ENCODE measurements at places on chromosomes 7 and 10.

DNA sequence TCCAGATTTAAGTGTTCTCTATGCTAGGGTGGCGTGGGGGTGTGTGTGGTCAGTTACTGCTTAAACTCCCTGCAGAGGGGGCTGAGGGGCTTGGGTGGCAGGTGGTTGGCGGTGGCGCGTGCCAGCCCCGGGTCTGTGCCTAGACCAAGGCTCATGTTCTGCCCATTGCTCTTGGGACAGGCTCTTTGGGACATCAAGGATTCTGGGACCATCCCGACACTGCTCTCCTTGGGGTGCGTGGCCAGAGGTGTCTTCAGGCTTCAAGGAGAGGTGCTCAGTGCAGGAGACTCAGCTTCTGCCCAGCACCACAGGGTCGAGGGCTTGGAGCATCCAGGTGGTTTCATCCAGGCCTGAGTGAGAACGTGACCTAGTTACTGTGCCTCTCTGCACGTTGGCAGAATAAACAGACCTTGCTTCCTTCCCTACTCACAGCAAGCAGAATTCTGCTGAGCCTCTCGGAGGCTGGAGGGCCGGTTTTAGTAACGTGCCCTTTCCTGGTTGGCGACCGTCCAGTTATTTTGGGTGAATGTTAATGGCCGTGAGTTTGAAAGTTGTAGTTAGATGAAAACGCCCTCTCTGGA is 39.9 kb downstream of the CAMK1D start:
- DNase-seq: no peak

DNA sequence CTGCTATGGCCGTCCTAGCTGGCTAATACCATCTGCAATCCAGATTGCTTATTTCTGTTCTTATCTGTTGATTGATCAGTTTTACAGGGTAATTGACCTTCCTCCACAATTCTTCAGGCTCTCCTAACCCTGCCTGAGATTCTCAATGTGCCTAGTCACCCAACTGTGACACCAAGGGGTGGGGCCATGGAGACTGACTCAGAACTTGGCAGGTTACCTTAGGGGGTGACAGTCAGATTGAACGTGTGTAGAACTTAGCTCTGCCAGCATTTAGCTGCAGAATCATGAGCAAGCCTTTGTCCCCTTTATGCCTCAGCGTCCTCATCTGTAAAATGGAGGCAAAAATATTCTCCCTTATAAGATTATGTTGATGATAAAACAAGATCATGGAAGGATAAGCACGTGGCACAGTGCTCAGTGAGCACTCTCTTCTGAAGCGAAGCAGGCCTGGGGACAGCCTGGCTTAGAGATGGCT is 19.1 kb upstream of the LEP start:
- no peak for DNase-seq

GRCh38 chr10:52004342-52004949 is 305.1 kb upstream of the CSTF2T start:
- no peak for DNase-seq

GRCh38 chr7:1057416-1058291 is 13.3 kb downstream of the GPR146 start:
- no peak for DNase-seq

DNA sequence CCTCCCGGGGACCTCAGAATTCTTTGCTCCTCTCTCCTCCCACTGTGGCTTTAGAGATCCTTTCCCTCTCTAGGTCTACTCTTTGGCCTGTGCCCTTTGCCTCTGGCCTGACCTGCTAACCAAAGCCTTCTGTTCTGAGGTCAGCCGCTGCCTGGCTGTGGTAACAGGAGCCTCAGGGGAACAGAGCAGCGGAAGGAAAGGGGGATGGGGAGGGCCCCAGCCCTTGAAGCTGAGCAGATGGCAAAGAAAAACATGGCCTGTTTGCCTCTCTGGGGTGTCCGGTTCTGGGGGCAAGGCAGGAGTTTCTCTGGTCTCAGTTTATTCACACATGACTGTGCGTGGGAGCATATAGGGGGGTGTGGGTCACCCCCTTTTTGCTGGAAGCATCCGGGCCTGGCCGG is 28.2 kb downstream of the COL26A1 start:
- DNase-seq: peak; percentile 29

GRCh38 chr10:7887174-7887816 is 69.0 kb downstream of the TAF3 start:
- no peak for DNase-seq

GRCh38 chr7:157574120-157574825 is 237.5 kb downstream of the DNAJB6 start:
- no peak for DNase-seq

- DNase-seq: no peak
These were observed 40.3 kb upstream of the MXI1 start for GRCh38 chr10:110167149-110167548.

DNA sequence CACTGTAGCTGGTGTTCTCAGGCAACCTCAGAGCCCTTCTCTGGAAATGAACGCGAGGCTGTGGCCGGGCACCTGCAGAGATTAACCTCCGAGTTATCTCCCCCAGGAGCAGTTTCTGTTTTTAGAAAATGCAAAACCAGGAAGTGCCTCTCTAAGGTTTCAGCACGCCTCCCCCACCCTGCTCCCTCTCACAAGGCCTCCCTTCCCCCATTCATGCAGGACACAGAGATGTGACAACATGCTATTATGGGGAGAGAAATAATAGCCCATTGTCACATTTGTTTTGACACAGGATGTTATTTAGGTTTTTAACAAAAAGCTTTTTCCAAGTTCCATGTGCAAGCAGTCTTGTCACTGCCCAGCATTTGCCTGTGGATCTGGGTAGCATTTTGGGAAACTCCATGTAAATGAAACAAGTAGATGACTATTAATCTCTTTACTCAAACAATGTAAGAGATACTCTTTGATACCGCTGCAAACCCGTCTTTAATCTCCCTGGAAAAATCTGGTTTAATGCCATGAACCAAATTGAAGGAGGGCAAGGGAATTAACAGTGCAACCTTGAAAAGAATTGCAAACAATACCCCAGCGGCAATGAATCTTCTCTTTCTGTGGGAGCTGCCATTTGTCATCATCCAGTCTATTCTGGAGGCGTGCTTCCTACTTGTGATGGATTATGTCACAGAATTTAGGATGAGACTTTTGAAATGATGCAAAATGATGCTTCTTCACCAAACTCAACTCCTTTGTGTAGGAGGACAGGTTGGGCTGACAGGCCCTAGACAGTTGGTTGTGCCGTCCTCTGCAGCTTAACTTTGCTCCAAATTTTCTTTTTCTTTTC is 86.5 kb upstream of the NMT2 start:
- peak; percentile 21 for DNase-seq
